CD4-positive, alpha-beta T cell (primary cell): ENCODE measurements at places on chromosomes 5 and 9.

GRCh38 chr5:156598964-156599363 is 251.1 kb upstream of the PPP1R2B start:
- no peak for DNase-seq

- no peak for DNase-seq
Observed at GRCh38 chr9:4615251-4615650, 46.8 kb upstream of the PLPP6 start.

DNA sequence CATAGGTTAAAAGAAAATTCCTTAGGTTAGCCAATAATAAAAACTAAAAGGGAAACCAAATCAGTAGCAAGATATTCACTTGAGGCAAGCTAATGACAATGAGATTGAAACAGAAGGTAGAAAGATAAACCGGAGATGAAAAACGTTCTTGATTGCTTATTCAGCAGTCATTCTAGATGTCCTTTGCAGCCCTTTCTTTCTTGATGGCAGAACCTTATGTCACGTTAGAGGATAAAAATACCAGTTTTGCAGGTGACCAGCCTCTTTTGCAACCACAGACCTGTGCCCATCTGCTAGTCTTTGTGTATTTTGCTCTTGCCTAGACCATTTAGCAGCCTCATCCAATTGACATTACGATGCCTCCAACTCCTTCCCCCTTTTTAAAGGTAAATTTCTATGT is 337.8 kb downstream of the DMAC1 start:
- DNase-seq = no peak

GRCh38 chr5:108216890-108217289 is 165.0 kb downstream of the FBXL17 start:
- DNase-seq = no peak

- DNase-seq = no peak
Observed at GRCh38 chr9:128321879-128322403, 306 bp downstream of the TRUB2 start.

DNA sequence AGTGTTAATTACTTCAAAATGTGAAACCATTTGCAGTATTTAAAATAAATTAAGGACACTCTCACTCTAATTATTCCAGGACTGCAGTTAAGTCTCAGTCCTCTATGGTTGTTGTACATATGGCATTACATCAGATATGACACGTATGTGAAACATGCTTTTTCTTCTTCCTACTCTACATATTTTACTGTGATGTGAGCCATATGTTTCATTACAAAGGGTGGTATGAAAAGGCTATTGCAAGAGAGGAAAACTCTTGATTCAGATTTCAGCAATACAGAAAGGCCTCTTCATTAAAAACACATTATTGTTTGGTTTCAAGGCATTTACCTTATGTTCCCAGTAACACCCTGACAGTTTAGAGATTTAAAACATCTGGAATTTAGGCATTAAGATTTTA is 964.5 kb upstream of the DMAC1 start:
- no peak for DNase-seq

GRCh38 chr5:119370486-119370885 is 14.7 kb downstream of the TNFAIP8 start:
- no peak for DNase-seq

- no peak for DNase-seq
Observed at GRCh38 chr9:127099664-127100063, 22.8 kb downstream of the ANGPTL2 start.

DNA sequence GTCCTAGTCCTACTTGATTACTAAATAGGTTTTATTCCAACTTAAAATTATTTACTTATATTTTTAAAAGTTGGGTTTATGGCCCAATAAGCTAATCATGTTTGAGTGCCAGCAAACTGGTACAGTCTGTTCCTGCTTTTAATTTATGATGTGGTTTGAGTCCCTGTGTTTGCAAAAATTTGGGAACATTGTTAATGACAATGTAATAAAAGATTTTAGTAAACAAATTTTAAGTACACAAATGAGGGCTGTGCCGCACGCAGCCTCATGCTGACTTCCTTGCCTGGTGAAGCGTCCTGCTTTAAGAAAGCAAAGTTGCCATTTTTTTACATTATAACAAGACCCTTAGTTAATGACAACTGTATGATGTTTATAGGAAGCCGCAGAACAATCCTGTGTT is 96.8 kb upstream of the MAP1B start:
- no peak for DNase-seq

- DNase-seq = no peak
Observed at GRCh38 chr9:37148181-37148580, 27.8 kb downstream of the ZCCHC7 start.

GRCh38 chr9:8605096-8605495 is 805.5 kb upstream of the DMAC1 start:
- no peak for DNase-seq

DNA sequence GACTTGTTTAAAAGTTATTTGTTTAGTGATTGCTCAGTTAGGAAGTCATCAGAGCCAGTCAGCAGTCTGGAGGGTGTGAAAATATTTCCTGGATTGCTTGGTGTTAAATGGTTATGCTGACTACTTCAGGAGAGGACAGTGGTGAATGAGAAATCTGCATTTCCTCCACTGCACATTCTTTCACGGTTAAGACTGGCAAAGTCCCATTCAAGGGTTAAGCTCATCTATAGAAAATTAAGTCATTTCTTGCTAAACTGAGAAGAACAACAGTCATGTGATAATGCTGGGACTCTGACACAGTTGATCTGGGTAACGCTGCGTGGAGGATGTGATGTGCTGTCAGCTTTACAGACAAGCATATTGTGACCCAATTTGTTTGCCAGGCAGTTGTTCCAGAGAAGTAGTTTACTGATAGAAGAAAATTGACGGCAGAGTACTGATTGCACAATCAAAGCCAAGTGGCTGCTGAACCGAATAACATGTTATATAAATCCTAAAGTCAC is 80.4 kb downstream of the GRAMD2B start:
- DNase-seq = no peak

DNA sequence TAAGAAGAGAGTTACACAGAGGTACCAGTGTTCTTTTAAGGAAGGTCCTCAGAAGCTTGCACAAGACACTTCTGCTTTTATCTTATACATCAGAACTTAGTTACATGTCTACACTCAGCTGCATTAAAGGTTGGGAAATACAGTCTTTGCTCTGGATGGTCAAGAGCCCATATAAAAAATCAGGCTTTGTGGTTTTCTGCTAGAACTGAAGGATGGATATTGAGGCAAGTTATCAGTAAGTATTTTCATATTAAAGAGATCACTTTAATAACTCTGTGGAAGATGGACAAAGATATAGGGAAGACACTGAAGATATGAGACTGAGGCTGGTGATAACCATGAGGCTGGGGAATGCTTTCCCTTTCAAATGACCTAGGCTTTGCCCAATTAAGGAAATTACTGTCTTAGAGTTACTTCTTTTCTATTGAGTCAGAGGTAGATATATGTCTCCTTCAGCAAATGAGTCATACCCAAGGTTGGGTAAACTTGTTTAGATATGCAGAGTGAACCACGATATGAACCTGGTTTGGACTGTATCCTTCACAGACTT is 87.0 kb upstream of the TNC start:
- no peak for DNase-seq
